Colonic mucosa (tissue), 4 donors: ENCODE measurements at places on chromosomes 7 and 10.

DNA sequence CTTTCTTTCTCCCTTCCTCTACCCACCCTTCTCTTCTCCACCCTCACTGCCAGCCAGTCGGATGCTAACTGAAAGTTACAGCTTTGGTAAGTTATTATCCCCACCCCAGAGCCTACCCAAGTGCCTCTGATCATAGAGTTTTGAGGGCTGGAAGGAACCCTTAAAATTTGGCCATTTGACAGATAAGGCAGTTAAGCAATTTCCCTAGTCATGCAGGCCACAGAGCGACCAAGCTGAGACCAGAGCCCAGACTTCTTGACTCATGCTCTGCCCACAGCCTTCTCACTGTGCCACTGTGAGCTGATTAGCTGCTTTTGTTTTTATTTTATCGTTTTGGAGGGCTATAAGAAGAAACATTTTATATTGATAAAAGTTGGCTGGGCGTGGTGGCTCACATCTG is 17.2 kb downstream of the SAP25 start:
- no peak for DNase-seq

DNA sequence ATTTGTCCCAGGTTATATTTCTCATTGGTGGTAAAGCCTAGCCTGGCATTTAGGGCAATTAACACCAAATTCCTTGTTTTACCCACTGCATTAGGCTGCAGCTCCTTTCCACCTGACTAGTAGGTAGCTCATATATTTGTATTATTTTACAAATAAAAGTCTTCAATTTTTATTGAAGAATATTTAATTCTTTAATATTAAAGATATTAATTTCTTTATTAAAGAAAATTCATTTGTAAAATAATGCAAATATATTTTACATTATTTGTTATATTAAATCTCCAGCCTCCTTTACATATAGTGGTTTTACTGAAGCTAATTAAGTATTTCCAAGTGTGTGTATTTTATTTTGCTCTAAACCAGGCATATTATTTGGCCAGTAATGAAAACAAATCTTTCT is 361.2 kb downstream of the GPR158 start:
- no peak for DNase-seq

DNA sequence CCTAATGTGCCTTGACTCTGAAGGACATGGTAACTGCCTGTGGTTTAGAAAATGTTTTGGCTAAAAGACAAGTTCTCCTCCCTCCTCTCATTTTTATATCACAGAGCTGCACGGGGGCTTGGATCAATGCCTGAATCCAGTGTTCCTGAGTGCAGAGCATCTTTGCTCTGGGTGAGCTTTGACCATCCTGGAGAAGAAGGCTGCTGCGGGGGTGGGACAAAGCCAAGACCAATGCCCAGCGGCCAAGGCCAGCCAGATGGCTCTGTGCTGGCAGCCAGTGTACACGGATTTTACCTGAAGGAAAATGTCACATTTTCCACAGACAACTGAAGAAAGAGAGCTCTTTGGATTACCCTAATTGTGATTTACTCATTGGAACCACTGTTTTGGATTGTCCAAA is 102.0 kb upstream of the TARP start:
- DNase-seq, result no peak

GRCh38 chr7:3748389-3748788 is 447.3 kb downstream of the SDK1 start:
- no peak for DNase-seq

DNA sequence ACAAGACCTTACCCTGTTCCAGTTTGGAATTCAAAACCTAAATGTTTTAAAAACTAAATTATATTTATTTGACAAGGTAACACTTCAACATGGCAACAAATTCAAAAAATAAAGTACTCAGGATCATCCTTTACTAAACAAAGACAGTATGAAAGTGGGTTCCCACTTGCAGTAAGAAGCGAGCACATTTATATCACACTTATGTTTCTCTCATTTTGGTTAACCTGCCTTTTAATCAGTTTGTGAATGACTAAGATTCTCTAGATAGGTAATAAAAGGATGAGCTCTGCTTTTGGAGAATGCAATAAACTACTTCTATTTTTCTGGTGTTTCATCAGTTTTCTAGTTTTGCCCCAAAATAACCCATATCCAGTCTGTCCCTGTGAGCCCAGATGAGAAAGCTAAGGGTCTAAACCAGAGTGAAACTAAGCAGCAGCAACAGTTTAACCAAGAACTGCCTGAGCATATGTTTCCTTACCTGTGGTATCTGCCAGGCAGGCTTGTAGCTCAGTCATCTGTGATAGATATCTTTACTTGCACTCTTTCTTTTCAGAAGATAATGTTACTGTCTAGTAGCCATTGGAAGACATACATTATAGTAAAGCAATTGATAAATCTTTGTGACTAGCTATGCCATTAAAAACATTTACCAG is 64.1 kb downstream of the ABLIM1 start:
- no peak for DNase-seq

GRCh38 chr7:150968734-150969372 is 9.3 kb downstream of the KCNH2 start:
- DNase-seq, result no peak

DNA sequence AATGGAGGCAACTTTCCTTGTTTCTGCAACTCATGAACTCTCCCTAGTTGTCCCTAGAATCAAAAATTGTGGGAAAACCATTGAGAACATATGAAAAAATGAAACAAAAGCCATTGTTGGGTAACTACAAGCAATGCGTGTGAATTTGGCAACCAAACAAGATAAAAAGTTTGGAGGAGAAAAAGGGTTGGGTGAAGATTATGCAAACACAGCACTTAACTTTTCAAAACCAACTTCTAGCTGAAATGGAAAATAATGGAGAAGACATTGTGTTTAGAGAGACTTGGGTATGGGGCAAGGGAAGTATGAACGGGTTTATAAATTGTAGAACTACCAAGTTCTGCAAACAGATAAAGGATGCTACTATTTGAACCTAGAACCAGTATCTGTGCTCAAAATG is 89.0 kb upstream of the SVIL start:
- DNase-seq, result no peak

DNA sequence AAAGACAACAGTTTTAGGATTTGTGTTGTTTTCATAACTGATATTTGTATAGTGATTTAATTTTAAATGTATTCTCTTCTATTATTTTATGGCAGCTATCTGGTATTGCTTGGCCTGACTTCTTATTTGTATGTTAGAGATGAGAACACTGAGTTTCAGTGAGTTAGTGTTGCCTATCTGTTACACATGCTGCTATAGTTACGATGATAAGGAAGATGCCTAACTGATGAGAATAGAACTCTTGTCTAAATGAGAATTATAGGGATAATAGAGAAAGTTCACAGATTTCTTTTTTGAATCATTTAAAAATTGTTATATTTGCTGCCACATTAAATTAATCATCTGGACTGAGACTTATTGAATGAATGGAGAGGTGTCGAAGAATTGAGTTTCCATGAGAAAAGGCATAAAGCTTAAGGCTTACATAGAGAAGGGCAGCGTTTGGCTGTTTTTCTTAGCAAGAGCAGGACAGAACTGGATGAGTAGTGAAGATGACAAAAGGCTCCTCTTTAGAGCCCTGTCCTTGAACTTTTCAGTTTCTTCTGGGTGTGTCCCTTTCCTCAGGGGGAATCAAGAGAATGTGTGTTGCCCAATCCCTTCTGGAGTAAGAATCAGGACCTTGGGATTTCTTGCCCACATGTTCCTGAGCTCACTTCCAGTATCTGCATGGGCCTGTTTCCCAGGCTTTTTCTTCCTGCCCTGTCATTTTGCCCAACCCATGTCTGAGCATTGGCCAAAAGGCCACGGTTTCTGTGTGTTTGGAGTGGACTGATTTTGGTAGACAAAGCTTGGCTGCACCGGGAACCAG is 195.6 kb upstream of the CSTF2T start:
- no peak for DNase-seq

DNA sequence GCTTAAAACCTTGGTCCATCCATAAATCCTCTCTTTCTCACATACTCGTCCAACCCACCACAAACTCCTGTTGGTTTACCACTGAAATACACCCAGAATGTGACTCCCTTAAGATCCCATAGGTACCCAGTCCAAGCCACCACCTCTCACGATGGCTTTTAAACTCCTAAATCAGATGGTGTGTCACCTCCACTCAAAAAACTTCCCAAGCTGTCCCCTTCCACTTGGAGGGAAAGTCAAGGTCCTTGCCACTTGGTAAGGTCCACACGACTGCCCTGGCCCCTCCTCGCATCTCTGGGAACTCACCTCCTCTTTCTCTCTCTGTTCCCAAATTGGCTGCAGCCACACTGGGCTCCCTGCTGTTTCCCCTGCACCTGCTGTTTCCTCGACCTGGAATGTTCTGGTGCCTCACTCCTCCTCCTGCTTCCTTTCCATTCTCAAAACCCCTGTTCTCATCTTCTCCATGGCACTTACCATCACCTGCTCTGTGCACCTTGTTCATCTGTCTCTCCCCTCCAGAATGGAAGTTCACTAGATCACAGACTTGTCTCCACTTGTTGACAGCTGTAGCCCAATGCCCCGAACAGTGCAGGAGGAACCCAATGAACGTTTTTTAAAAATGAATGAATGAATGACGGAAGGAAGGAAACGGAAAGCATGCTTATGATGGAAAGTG is 23.0 kb downstream of the ZFAND2A start:
- DNase-seq, result no peak

GRCh38 chr10:64346389-64346788 is 825.2 kb downstream of the REEP3 start:
- DNase-seq, result no peak

- peak; percentile 28 for DNase-seq
Measured at GRCh38 chr10:22252801-22253579, 35.2 kb upstream of the EBLN1 start.

GRCh38 chr10:101012525-101013364 is 13.1 kb downstream of the LZTS2 start:
- peak; percentile 92 for DNase-seq

GRCh38 chr7:151807846-151808245 is 69.1 kb downstream of the PRKAG2 start:
- DNase-seq, result no peak
